ENCODE measurements at places on chromosomes 6 and 20.

- DNase-seq = peak; percentile 20
Measured at GRCh38 chr6:11236076-11236750, 3.7 kb upstream of the NEDD9 start.

- no peak for DNase-seq
Measured at GRCh38 chr6:40456390-40457013, 130.7 kb downstream of the LRFN2 start.

- DNase-seq = no peak
Measured at GRCh38 chr20:46027245-46027853, 1.7 kb upstream of the SLC12A5 start.

DNA sequence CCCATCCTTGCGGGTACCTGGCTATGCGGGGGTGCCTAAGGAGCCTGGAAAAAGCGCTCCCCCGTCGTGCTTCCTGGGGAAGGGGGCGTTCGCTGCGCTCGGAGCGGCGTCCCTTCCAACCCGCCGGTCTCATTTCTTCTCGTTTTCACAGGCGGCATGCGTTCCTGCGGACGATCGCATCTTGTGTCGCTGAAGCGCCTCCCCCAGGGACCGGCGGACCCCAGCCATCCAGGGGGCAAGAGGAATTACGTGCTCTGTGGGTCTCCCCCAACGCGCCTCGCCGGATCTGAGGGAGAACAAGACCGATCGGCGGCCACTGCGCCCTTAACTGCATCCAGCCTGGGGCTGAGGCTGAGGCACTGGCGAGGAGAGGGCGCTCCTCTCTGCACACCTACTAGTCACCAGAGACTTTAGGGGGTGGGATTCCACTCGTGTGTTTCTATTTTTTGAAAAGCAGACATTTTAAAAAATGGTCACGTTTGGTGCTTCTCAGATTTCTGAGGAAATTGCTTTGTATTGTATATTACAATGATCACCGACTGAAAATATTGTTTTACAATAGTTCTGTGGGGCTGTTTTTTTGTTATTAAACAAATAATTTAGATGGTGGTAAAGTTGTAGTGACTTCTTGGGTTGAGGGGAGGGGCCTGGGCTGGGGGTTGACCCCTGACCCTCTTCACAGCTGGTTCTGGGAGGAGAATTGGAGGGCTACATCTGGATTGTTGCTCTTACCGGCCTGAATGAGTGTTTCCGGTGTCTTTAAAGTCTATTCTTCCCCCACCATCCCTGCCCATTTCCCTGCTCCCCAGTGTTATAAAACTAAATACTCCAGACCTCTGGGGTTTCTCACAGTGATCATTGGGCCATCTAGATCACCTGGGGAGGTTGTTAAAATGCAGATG, 1.1 kb downstream of the ID1 start:
- DNase-seq = peak; percentile 31

DNA sequence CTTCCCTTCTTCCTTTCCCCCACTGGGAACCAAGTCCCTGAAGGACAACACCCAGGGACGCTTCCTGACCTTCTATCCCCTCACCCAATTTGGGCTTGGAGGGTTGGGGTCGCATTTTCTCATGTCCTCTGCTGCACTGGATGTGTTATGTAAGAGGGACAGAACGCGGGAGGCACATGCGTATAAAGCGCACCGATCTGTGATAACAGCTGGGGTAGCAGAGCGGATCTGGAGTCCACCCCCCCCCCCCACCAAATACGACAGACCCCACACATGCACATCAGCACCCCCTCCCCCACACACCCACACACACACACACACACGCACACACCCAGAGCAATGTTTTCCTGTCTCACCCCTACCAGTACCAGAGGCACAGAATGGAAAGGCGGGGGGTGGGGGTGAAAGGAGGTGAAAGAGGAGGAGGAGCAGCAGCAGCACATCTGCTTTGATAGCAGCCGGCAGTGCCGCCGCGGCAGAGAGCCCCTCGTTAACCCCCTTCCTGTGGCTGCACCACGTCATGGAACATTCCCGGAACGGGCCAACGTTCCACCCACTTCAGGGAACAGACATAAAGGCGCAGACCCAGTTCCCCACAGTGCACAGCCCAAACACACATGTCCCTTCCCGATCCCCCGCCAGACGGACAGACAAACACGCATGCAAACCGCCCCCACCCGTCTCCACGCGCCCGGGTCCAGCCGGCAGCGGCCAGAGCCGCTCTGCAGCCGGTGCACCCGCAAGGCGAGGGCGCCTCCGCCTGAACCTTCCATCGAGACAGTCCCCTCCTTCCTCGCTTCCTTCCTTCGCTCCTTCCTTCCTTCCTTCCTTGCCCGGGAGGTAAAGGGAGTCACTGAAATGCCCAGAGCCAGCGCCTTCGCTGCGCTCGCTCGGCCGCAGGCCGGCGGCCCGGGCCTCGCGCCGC, 590 bp downstream of the HIVEP2 start:
- no peak for DNase-seq

DNA sequence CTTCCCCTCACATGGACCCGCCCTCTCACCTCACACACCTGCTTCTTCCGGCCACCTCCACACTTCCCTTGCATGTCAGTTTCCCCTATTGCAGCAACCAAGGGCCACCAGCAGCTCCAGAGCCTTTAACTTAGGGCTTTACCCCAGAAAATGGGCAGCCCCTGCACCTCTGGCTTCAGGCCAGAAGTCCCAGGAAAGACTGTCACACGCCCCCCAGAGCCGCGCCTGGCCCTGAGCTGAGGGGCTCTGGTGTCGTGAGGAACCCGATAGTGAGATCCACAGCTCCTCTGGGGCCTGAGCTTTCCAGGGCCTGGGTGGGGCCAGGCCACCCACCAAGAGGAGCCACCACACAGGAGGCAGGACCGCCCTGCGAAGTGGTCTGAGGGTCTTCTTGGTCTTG, 182.4 kb downstream of the DLL1 start:
- no peak for DNase-seq

DNA sequence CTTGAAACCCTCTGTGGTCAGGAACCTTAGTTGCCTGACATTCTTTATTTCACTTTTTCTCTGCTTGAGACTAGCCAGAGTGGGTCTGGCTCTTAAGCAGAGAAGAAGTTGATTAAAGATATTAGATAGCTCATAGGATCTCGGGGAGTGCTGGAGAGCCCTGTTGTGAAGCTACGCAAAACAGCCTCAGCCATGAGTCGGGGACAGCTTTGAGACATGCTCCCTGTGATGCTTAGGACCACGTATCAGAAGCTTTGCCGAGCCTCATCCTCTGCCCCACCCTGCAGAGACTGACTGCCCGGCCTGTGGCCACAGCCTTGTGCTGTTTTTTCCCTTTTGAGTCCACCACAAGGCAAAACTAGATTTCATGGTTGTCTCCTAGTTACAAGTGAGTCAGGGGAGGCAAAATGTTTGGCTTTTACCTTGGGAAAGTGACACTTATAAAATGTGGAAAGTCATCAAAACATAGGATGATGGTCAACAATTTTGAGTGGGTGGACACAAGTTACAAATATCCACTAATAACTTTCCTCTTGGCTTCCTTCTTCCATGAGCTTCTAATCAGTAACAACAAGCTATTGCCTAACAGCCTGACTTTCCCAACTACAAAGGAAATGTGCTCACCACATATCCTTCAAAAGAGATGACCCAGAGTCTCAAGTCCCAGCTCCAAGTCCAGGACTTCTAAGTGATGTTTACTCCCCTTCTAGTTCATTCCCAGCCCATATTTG, 108.4 kb downstream of the JAG1 start:
- DNase-seq = no peak

GRCh38 chr20:10584371-10584770, 89.4 kb downstream of the JAG1 start:
- DNase-seq = no peak

DNA sequence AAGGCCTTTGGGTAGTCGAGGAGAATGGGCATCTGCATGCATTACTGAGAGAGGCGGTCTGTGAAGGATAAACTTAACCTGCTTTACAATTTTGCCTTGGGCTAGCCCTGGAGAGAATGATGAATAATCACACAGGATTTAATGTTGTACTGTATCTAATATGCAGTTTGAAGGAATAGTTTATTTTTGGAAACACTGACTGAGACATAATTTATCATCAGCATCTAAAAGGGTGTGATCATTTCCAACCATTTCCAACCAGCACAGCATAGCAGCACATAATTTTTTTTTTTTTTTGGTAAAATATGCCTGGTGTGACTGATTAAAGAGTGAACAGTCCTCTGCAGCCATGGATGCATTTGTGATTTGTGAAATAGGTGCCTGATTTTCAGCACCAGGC, 519.5 kb downstream of the PHF3 start:
- DNase-seq = no peak

- DNase-seq = no peak
Measured at GRCh38 chr6:38141085-38141484, 321.6 kb downstream of the ZFAND3 start.

GRCh38 chr20:32823737-32824588, 4.2 kb downstream of the MAPRE1 start:
- peak; percentile 18 for DNase-seq

GRCh38 chr20:1415667-1416468, 23.0 kb upstream of the FKBP1A start:
- DNase-seq = no peak

GRCh38 chr6:167671977-167672687, 154.6 kb upstream of the AFDN start:
- no peak for DNase-seq

DNA sequence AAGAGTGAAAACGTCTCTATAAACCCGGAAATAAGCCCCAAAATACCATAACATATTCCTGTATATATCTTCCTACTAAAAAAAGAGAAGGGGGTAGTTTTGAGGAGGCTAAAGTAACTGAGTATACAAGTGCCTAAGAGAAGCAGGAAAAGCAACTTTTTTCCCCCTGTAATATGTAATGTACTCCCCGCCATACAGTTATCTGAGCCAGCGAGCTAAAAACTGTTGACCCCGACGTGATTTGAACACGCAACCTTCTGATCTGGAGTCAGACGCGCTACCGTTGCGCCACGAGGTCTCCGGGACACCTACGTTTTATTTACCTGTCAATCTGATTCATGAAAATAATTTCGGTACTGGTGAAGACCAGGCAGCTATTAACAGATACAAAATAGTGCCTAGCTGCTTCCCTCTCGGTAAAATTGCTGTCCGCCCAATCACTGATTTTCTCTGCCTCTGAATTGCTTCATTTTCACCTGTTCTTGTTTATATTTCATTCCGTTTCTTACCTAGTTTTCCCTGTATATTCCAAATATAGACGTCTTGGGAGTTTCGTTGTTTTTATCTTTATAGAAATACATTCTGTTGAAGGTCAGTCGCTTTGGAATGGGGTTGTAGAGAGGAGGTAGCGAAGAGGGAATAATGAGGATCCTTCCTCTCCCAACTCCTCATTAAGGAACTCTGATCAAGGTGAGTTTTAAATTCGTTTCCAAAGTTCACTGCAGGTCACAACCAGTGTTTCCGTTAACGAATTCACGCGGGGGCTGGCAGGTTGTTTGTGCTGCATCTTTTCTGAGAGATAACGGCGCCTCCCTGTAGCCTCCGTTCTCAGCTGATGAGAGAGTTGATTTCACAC, 33.6 kb upstream of the BTN3A2 start:
- DNase-seq = peak; percentile 44

GRCh38 chr6:53979468-53980067, 131.7 kb upstream of the MLIP start:
- DNase-seq = peak; percentile 4

DNA sequence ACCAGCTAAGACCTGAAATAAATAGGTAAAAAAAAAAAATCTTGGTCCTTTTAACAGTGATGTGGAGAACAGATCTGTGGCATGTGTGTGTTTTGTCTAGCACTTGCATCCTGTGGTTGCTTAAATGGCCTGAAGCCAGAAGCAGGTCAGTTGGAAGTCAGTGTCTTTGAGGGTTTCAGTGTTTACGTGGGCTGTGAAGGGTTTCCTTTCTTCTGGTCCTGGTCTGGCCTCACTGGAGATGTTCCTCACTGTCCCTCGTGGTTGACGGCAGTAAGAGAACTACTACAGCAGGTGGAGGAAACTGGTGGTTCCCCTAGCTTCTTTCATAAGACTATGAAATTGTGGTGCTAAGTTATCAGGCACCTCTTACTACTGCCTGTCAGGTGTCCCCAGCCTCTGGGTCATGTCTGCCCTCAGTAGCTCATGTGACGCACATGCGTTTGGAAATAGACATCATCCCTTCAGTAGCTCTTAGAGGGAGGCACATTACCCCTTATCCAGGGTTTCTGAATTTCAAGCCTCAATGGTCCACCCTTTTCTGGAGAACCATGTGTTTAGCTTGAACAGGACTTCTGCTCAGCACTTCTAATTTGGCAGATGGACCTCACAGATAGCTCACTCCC, 59.4 kb upstream of the SCP2D1 start:
- DNase-seq = no peak

DNA sequence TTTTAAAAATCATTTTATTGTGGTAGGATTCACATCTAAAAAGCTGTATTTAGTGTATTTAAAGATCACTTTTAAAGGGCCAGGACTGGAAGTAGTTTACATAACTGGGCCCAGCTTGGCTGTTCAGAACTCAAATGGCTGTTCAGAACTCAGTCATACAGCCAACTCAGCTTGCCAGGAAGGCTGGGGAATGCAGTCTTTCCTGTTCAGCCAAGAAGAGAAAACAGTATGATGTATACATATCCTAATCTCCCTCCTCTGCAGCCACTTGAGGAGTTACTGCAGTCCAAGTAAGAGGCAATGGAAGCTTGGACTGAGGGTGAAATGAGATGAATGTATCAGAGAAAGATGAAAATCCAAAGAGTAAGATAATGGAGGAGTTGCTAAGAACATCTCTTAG, 24.6 kb downstream of the DSTN start:
- peak; percentile 17 for DNase-seq

DNA sequence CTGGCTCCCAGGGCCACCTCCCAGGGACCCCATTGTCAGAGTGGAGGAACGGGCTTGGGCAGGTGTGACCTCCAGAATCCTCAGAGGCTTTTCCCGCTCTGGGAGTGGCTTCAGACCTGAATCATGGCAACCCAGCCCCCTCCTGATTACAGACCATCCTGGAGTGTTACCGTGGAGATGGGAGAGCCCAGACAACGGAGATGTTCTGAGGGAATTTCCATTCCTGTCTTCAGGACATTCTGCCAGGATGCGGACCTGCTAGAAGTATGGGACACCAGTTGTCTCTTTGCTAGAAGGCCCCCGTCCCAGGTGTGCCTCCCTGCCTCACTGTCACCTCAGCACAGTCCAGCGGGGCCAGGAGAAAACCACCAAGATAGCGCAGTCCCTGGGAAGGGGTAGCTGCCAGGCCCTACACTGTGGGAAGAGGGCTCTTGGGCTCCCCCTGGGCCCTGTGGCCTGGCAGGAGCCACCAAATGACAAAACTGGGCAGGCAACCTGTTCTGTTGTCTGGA, 109.9 kb downstream of the PSMB1 start:
- no peak for DNase-seq

Data from NCI-H2029 (cell line).